ENCODE measurements at places on chromosomes 12 and 14.
A peak's percentile ranks its signal among the peaks of the same experiment; 100 is the strongest.

- no peak for DNase-seq
Measured at GRCh38 chr12:12979731-12980259, 20.3 kb downstream of the HEBP1 start.

DNA sequence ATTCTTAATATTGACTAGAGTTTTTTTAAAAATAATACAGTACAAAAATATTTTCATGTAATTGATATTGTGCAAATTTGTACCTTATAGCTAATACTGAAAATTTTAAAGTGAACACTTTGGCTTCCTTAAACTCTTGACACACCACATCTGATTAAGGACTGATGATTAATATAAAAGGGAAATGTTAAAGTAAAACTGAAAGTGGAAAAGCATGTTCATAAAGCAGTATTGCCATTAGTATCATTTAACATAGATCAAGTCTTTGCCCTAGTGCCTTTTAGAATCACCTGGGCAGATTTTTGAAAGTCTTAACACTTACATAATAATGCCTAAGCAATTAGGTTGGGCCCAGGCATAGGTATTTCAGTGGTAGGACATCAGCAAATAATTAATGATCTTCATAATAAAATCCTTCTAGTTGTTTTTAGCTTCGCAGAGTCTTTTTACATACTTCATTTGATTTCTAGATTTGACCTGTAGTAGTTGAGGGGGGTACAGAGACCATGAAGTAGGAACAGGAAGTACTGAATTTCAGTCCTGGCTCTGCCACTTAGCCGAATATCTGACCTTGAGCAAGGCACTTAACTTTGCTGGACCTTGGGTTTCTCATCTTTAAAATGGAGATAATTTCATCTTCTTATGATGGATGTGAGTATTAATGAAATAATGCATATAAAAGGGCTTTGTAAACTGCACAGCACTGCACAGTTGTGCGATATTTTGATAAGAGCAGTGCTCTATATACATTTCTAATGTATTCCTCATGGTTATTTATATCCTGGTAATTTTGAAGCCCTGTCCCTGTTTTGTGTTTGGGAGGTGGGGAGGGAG lies 43.7 kb downstream of the MARK3 start:
- no peak for DNase-seq

DNA sequence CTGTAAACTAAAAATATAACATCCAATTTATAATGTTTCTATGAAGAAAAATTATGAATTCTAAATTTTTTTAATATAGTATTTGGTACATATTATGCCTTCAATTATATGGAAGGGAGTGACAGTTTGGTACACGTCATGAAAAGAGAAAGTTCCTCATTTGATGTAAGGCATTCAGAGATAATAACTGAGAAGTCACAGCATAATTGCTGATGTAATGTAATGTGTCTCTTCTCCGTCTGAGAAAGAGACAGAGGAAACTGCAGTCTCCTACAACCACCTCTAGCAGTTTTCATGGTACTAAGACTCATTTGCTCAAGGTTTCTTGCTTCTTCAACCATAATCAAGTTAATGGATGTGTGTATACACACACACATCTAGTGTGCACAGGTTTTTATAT lies 2.3 kb upstream of the CD69 start:
- DNase-seq, result no peak

DNA sequence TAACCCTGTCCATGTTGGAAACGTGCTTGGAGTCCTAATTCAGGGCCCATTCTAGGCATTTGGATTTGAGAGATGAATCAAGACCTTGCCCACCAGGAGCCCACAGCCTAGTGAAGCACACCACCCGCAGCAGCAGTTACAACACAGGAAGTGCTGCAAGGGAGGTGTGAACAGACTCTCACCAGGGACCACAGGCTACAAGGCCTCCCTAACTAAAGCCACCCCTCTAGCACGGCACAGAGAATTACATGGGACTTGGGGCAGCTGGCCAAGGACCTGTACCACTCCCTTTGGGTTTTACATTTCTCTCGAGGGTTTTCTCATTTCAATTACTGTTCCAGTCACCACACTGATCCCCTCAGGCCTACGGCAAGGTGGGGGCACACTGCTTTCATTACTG lies 49.5 kb upstream of the FOXN3 start:
- no peak for DNase-seq

- DNase-seq, result no peak
Measured at GRCh38 chr14:77988096-77988870, 181.9 kb upstream of the NRXN3 start.

- no peak for DNase-seq
Measured at GRCh38 chr12:119292893-119293630, 41.5 kb upstream of the CCDC60 start.

DNA sequence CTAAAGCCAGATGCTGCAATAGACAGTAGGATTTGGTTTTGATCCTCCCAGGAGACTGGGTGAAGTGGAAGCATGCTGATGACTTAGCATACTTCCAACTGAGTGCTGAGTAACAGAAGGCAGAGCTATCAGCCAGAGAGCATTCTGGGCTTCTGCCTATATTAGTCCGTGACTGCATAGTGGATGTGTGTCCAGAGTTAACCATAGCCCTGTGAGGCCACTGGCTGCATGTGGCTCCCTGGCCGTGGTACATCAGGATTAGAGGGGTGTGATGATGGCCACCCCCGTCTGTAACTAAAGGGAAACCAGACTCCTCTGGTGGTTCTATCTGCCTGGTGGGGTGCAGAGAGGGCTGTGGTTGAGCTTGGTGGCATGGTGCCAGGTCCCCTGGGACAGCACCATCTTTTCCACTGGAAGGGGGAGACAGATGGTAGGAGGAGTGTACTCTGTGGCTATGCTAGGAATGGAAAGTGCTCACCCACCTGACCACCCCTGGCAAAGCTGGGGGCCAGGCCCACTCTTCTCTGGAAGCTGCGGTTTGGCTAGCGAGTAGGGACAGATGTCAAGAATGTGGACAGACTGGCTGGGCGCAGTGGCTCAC lies 27.4 kb downstream of the ABCD4 start:
- DNase-seq, result no peak

DNA sequence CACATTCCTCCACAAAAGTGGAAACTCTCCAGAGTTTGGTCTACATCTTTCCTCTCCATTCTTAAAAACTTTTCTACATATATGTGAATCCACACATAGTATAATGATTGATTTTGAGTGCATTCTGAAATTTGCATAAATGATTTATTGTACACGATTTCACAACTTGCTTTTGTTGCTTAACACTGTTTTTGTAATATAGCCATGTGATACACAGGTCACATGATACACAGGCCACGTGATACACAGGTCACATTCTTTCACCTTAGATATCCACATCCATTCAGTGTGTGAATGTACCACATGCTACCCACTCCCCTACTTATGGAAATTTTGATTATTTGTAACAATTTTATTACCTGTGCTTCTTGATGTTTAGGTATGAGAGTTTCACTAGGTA lies 319.1 kb downstream of the ZFP36L1 start:
- no peak for DNase-seq

DNA sequence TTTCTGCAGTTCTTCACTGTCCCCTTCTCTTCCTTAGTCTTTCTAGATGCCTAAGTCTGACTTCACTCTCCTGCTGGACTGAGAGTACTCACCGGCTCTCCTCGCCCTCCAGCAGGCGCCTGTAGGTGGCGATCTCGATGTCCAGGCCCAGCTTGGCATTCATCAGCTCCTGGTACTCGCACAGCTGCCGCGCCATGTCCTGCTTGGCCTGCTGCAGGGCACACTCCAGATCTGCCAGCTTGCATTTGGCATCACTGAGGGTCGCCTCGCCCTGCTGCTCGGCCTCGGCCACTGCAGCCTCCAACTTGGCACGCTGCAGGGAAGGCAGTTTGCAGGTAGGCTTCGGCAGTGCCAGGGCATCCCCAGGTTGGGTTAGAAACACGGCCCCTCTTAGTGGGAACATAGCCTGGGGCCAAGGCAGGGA lies 5.2 kb downstream of the KRT84 start:
- DNase-seq, result peak; percentile 65

DNA sequence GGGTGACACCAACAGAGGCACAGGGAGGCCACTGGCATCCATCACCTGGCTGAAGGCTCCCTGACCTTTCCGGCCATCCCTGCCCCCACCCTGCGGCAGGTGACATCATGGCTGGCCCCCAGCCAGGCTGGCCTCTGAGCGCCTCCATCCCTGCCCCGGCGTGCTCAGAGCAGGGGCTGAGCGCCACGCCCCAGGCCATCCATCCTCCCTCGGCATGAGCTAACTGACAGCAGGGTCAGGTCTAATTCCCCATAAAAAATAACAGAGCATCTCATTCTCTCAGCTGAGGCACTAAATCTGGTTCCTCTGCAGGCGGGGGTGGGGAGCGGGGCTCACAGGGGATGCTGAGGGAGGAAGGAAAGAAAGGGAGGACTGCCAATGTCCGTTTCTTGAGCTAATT lies 50.7 kb downstream of the PRIMA1 start:
- no peak for DNase-seq

DNA sequence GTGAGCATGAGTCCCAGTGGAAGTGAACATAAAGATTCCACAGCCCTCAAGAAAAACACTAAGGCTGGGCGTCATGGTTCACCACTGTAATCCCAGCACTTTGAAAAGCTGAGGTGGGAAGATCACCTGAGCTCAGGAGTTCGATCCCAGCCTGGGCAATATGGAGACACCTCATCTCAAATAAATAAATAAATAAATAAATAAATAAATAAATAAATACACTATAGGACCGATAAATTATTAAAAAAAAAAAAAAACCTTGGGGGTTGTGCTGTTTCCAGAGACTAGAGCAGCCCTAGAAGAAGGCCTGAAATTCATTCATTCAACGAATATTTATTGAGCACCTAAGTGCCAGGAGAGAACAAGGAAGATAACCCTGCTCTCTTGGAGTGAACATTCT lies 1.5 kb upstream of the KANSL2 start:
- no peak for DNase-seq

GRCh38 chr12:76268267-76268666 lies 79.9 kb downstream of the BBS10 start:
- no peak for DNase-seq

- no peak for DNase-seq
Measured at GRCh38 chr14:57847096-57847495, 18.8 kb downstream of the SLC35F4 start.

DNA sequence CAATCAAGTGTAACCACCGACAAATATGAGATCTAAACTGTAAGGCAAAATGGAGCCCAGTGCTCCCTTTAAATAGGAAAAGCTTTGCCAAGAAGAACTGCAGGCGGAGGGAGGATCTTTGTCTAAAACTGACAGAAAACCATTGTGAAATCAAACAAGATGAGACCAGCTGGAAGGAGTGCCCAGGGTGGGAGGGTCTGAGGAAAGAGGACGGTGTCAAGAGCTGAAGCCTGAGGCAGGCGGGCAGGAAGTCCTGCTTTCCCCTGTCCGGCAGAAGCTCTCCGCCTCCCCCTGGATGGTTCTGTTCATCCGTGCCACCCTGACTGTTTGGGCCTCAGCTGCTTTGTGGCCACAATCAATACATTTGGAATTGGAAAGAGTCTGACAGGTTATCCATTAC lies 37.5 kb downstream of the CDC42BPB start:
- DNase-seq, result no peak

DNA sequence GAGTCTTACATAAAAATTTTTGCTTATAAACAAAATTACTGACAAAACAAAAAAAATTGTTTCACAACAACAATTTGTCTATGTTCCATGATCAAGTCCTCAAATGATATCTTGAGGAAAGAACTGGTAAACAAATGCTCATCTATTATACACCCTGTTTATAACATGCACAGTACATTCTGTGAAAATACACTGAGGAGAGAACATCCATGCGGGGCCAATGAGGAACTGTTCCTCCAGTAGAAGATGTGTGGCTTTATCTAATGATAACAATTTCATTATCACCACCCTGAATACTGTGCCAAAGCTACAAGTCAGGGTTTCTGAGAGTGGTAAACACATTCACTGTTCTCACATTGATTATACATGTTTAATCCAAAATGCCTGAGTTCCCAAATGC lies 10.8 kb downstream of the MLH3 start:
- DNase-seq, result no peak

DNA sequence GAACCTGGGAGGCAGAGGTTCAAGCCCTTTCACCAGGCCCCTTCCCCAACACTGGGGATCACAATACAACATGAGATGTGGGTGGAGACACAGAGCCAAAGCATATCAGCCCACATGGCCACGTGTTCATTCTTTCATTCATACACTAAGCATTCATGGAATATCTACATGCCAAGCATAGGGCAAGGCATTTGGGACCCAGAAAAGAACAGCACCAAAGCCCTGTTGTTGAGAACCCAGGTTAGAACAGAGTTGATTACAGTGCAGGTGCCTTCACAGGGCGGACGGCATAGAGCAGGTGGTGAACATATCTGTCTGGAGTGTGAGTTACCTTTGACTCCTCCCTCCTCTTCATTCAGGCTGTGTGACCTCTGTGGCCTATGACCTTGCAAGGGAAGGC lies 159.4 kb upstream of the GSC start:
- DNase-seq, result no peak
